ENCODE measurements at places on chromosomes 3 and 15. TPM values are rescaled to one million over a fixed set of nuclear protein-coding genes. Genes with fewer than 3 reads are reported as not detected.

DNA sequence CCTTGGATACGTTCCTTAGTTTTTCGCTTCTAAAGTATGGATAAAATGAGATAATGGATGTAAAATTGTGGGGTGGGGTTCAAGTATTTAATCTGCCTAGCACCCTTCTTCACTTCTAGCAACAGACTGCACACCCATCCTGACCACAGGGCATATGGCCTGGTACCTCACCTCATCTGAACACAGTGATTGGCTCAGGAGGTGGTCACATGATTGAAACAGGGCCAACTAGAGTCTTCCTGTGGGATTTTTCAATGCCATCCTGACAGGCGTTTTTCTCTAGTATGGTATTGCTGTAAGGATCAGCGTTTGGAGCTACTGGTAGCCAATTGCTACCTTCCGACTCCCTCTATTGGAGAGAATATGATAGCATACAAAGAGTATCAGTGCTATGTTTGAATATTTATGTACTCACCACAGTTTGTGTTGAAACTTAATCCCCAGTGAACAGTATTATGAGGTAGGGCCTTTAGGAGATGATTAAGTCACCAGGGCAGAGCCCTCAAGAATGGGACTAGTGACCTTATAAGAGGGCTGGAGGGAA lies 172.2 kb downstream of the PPM1L start:
- peaks cover 11% of the 10 kb centered on the region for H3K4me1 ChIP-seq
- no peak overlapping the region for H3K4me3 ChIP-seq
- no peaks in the 10 kb centered on the region for H3K36me3 ChIP-seq
- no peak for DNase-seq
- H3K27me3 ChIP-seq, result no peaks in the 10 kb centered on the region

Gene GOLGA6L9
- 2.7 TPM for total RNA-seq

Gene IQCH
- 3.0 TPM for total RNA-seq

Gene CHRFAM7A
- 3.0 TPM for total RNA-seq

Gene EFHB
- 1.5 TPM for total RNA-seq

GRCh38 chr3:140765246-140765645 lies 87.4 kb downstream of the TRIM42 start:
- no peak overlapping the region for H3K4me3 ChIP-seq
- H3K27me3 ChIP-seq, result no peaks in the 10 kb centered on the region
- no peak for DNase-seq
- no peaks in the 10 kb centered on the region for H3K4me1 ChIP-seq

Gene PROS1
- 416 TPM for total RNA-seq

- no peaks in the 10 kb centered on the region for H3K36me3 ChIP-seq
- H3K27me3 ChIP-seq, result peaks cover 41% of the 10 kb centered on the region
- H3K4me3 ChIP-seq, result no peak overlapping the region
- no peak for DNase-seq
- no peak overlapping the region for H3K27ac ChIP-seq
These were observed 2.3 kb upstream of the TMEM266 start for GRCh38 chr15:76057332-76058000.

- peaks cover 13% of the 10 kb centered on the region for H3K4me1 ChIP-seq
- H3K36me3 ChIP-seq, result no peaks in the 10 kb centered on the region
- no peak overlapping the region for H3K27ac ChIP-seq
- DNase-seq, result no peak
These were observed 31.1 kb upstream of the PPIB start for GRCh38 chr15:64193971-64194370.

DNA sequence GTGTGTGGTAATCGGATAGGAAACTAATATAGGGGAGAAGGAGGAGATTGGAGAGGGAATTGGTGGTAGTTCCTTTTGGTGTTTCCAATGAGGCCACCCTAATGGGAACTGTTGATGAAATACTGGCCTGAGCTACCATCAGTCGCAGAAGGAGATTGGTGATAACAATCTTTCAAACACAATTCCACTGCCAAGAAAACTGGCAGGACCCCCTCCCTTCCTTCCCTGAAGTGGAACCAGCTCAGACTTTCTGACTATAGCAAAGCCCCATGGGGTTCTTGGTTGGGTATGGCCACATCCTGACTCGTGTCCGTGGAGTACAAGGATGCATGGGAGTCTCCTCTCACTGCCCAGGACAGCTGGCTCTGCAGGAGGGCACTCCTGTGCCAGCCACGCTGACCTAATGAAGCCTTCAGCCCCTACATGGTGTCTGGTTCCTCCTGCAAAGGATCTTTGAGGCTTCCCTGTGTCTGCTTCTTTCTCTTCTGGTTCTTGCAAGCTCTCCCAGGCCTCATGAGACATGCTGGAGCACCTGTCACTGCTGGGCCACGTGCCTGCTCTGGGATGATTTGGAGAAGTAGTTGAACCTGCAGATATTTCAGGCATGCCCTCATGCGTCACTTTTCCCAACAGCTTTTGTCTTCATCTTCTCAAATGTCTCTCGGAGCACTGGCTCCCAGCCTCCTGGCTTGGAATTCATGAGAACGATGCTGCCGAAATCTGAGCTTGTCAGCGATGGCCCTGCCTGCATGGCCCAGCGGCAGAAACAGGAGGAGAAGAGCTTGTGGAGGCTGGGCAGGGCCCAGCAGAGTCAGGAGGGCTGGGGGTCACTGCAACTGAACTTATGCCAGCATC lies 90.0 kb upstream of the ADPGK start:
- no peak overlapping the region for H3K27ac ChIP-seq
- no peak overlapping the region for H3K4me3 ChIP-seq
- DNase-seq, result no peak
- H3K27me3 ChIP-seq, result no peaks in the 10 kb centered on the region
- no peaks in the 10 kb centered on the region for H3K36me3 ChIP-seq
